ENCODE measurements at places on chromosomes 4 and X. TPM values are rescaled to one million over a fixed set of nuclear protein-coding genes. Genes with fewer than 3 reads are reported as not detected.

The PDCL2 gene
- not detected for total RNA-seq

The GPC4 gene
- 25.8 TPM for total RNA-seq

The HTN1 gene
- total RNA-seq = not detected

The CCNA2 gene
- total RNA-seq = 318 TPM

The ETNPPL gene
- total RNA-seq = not detected

The GALNTL6 gene
- not detected for total RNA-seq

DNA sequence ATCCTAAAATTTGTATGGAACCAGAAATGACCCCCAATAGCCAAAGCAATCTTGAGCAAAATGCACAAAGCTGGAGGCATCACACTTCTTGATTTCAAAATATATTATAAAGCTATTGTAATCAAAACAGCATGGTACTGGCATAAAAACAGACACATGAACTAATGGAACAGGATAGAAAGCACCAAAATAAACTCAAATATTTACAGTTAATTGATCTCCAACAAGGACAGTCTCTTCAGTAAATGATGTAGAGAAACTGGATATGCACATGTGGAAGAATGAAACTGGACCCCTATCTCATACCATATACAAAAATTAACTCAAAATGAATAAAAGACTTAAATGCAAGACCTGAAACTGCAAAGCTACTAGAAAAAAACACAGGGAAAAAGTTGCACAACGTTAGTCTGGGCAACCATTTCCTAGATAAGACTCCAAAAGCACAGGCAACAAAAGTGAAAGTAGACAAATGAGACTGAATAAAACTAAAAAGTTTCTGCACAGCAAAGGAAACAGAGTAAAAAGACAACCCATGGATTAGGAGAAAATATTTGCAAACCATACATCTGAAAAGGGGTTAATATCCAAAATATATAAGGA lies 64.9 kb downstream of the CD99L2 start:
- DNase-seq = no peak
- H3K27me3 ChIP-seq = no peaks in the 10 kb centered on the region
- H3K4me3 ChIP-seq = no peak overlapping the region
- no peaks in the 10 kb centered on the region for H3K4me1 ChIP-seq
- no peak overlapping the region for H3K27ac ChIP-seq
- no peaks in the 10 kb centered on the region for H3K36me3 ChIP-seq

GRCh38 chr4:139791681-139792080 lies 126.1 kb downstream of the MGST2 start:
- H3K4me1 ChIP-seq = peaks cover 16% of the 10 kb centered on the region
- H3K36me3 ChIP-seq = no peaks in the 10 kb centered on the region
- no peak overlapping the region for H3K4me3 ChIP-seq

DNA sequence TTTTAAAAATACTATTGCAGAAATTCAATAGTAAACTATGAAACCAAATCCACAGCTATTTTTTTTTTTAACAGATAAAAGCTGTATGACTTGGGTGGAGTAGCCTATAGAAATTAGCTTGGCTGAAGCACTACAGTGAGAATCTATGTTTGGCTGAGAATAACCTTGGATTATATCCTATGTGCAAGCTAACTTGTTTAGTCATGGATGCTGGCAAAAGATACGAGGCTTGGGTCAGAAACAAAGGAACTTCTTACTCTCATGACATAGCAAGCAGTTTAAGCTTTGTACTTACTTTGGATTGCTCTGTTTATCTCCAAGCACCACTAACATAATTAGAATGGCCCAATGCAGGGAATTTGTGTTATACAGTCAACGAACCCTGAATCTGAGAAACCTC lies 119.2 kb upstream of the GRID2 start:
- H3K36me3 ChIP-seq = no peaks in the 10 kb centered on the region
- H3K4me3 ChIP-seq = no peak overlapping the region
- no peaks in the 10 kb centered on the region for H3K27me3 ChIP-seq
- DNase-seq = no peak
- no peaks in the 10 kb centered on the region for H3K4me1 ChIP-seq

- H3K4me3 ChIP-seq = no peak overlapping the region
- H3K27me3 ChIP-seq = 0 out of 2 replicates have a peak, but pooled peaks cover 3% of the 10 kb centered on the region
- H3K27ac ChIP-seq = no peak overlapping the region
- no peaks in the 10 kb centered on the region for H3K4me1 ChIP-seq
- no peaks in the 10 kb centered on the region for H3K36me3 ChIP-seq
- no peak for DNase-seq
These were observed 13.1 kb downstream of the HSD17B13 start for GRCh38 chr4:87309625-87310024.

GRCh38 chr4:109571494-109571893 lies 11.4 kb downstream of the MCUB start:
- H3K27ac ChIP-seq = no peak overlapping the region
- H3K27me3 ChIP-seq = no peaks in the 10 kb centered on the region
- no peak for DNase-seq
- H3K4me1 ChIP-seq = no peaks in the 10 kb centered on the region

DNA sequence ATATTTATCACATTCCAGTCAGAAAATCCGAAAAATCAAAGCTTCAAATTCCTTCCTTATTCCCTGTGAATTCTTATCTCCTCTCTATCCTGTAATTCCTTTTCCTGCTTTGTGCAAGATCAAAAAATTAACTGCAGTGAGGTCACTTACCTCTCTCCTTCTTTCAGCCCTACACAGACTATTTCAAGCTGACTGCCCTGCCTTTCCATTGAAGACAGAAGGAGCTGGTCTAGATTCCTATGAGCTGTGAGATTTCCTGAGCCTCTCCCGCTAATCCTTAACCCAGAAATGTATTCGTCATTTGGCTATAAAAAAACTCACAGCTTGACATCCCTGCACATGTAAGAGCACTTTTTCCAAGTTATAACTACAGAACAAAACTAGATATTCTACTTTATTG lies 26.6 kb downstream of the TRIML2 start:
- DNase-seq = no peak
- no peak overlapping the region for H3K27ac ChIP-seq
- H3K4me1 ChIP-seq = no peaks in the 10 kb centered on the region
- H3K36me3 ChIP-seq = no peaks in the 10 kb centered on the region
- no peaks in the 10 kb centered on the region for H3K27me3 ChIP-seq
- no peak overlapping the region for H3K4me3 ChIP-seq

DNA sequence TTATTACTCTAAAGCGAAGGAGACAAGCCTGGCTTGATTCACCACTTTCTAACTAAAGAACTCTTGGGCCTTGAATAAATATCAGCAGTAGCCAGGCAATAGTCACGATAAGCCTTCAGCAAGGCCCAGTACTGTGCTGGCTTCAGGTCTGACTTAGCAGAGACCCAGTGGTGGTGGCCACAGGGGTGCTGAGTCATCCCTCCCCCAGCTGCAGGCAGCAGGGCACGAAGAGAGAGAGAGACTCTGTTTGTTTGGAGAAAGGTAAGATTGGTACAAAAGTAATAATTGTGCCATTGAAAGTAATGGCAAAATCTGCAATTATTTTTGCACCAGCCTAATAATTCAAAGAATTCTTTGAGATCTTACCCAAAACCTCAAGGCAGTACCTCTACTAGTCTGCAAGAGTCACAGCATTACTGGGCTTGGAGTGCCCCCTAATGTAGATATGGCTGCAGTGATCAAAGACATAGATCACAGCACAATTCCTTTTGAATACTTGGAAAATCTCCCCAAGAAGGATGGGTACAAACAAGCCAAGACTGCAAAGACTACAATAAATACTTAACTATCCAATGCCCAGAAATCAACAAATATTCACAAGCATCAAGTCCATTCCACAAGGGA lies 159.5 kb upstream of the USP38 start:
- H3K36me3 ChIP-seq = no peaks in the 10 kb centered on the region
- H3K27me3 ChIP-seq = no peaks in the 10 kb centered on the region
- no peaks in the 10 kb centered on the region for H3K4me1 ChIP-seq
- no peak for DNase-seq
- H3K27ac ChIP-seq = no peak overlapping the region

GRCh38 chr4:184019076-184019475 lies 114.0 kb downstream of the STOX2 start:
- H3K27ac ChIP-seq = no peak overlapping the region
- H3K4me3 ChIP-seq = no peak overlapping the region
- H3K4me1 ChIP-seq = no peaks in the 10 kb centered on the region

DNA sequence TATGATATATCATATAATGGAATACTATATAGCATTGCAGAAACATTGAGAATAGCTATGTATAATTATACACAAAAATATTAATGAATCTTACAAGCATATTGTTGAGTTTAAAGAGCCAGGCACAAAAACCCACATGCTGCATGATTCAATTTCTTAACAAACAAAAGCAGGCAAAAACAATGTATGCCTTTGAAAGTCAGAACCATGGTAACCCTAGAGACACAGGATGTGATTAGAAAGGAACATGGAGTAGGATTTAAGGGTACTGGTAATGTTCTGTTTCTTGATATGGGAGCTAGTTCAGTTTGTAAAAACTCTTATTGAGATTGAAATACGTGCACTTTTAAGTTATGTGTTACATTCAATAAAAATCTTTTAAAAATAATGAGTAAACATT lies 21.5 kb downstream of the CXCL8 start:
- no peak for DNase-seq
- no peaks in the 10 kb centered on the region for H3K4me1 ChIP-seq
- no peaks in the 10 kb centered on the region for H3K36me3 ChIP-seq

DNA sequence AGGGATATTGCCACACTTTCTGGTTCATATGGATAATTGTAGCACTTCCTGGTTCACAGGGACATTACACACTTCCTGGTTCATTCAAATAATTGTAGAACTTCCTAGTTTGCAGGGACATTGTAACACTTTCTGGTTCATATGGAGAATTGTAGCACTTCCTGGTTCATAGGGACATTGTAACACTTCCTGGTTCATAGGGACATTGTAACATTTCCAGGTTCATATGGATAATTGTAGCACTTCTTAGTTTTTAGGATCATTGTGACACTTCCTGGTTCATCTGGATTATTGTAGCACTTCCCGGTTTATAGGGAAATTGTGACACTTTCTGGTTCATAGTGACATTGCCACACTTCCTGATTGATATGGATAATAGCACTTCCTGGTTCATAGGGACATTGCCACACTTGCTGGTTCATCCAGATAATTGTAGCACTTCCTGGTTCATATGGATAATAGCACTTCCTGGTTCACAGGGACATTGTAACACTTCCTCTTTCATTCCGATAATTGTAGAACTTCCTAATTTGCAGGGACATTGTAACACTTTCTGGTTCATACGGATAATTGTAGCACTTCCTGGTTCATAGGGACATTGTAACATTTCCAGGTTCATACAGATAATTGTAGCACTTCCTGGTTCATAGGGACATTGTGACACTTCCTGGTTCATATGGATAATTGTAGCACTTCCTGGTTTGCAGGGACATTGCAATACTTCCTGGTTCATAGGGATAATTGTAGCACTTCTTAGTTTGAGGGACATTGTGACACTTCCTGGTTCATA lies 59.2 kb upstream of the CD99 start:
- H3K36me3 ChIP-seq = peaks cover 5% of the 10 kb centered on the region
- no peak for DNase-seq
- H3K4me3 ChIP-seq = no peak overlapping the region
- H3K27ac ChIP-seq = no peak overlapping the region

- no peak overlapping the region for H3K4me3 ChIP-seq
- no peaks in the 10 kb centered on the region for H3K27me3 ChIP-seq
- no peak for DNase-seq
- no peaks in the 10 kb centered on the region for H3K36me3 ChIP-seq
These were observed 115.2 kb downstream of the GABRA2 start for GRCh38 chr4:46274717-46275116.

DNA sequence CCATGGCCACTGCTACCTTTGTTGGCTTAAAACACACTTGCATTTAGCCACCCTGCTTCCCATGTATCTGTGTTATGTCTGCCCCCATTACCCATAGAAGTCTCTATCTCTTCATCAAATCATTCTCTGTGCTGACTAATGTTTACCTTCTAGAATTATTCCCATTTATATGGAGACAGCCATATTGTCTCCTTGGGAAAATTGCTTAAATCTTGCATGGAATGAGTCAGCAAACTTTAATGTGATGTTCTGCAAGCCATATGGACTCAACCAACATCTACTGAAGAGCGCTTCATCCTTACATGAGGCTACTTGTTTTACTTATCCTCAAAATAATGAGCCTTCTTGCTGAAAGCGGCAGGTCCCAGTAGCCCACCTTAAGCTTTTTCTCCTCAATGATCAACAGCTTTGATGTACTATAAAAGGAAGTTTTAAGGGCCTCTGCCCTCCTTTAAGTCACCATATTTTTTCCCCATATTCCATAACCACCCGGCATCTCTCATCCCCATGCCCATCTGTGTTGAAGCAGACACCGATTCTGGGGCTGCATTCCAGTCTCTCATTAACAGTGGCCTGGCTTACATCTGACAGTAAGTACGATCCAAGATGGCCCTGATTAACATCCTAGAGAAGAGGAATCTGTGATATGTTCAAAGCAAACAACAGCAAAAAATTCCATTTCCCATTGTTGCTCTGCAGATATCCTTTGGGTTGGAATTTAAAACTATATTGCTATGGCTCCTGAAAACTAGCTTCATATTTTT lies 130.4 kb downstream of the ARHGAP6 start:
- H3K4me3 ChIP-seq = no peak overlapping the region
- no peak for DNase-seq
- no peaks in the 10 kb centered on the region for H3K36me3 ChIP-seq
- H3K4me1 ChIP-seq = no peaks in the 10 kb centered on the region
- no peaks in the 10 kb centered on the region for H3K27me3 ChIP-seq
- H3K27ac ChIP-seq = no peak overlapping the region

DNA sequence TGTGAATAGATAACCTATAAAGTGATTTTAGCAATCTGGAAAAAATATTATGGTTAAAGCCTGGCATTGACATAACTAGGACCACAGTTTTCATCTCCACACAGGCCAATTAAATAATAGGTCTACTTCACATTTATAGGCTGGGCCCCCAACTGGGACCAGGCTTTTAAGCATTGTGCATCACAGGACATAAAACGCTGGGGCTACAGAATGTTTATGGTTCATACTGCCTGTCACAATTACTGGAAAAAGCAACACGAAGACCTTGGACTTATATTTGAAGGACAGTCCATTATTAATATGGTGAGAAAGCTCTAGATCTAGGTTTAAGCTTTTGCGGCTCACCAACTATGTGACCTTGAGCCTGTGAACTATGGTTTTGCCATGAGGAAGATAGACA lies 94.2 kb downstream of the MFAP3L start:
- H3K4me3 ChIP-seq = no peak overlapping the region
- H3K36me3 ChIP-seq = no peaks in the 10 kb centered on the region
- H3K27me3 ChIP-seq = no peaks in the 10 kb centered on the region
- no peak for DNase-seq
- H3K27ac ChIP-seq = no peak overlapping the region
